AG08396 (cell line): ENCODE measurements at places on chromosomes 3 and 15.

GRCh38 chr3:116135457-116136085, 309.7 kb downstream of the LSAMP start:
- peak; percentile 28 for DNase-seq

GRCh38 chr3:150931745-150932144, 26.5 kb upstream of the MINDY4B start:
- DNase-seq: no peak

DNA sequence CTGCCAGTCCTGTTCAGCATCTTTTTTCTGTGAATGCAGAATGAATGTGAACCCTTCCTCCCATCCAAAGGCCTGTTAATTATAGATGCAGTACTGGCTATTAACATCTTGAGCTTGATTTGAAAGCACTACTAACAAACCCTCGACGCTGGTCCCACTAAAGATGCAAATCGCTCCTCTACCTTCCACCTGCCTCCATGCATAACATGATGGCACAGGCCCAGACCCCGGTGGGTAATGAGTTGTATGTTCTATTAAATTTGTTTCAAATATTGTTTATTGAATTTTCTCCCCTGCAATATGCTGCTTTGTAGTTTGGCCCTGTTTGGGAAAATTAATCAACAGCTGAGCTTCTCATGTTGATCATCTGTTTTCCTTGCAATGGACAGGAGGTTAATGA, 69.3 kb downstream of the RAB11A start:
- no peak for DNase-seq

GRCh38 chr15:56719021-56719612, 14.2 kb downstream of the ZNF280D start:
- DNase-seq: no peak

GRCh38 chr3:53350652-53351051, 3.3 kb upstream of the DCP1A start:
- no peak for DNase-seq

- no peak for DNase-seq
Measured at GRCh38 chr15:53836618-53837017, 77.2 kb upstream of the WDR72 start.

DNA sequence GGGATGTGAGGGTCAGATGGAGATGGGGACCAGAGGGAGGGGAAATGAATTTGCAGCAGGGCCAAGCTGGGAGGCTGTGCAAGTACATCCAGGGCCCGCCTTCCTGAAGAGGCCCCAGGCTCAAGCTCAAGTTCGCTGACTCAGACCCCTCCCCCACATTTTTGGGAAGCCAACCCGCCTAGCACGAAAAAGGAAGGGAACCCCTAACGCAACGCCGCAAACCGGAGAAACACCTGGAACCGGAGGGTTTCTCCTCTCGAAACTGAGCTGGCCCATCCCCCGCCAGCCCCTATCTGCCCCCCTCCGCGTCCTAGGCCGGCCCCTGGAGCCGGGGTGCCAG, 624 bp downstream of the AP3B2 start:
- DNase-seq: no peak

GRCh38 chr3:17494117-17494809, 248.2 kb downstream of the TBC1D5 start:
- DNase-seq: no peak

DNA sequence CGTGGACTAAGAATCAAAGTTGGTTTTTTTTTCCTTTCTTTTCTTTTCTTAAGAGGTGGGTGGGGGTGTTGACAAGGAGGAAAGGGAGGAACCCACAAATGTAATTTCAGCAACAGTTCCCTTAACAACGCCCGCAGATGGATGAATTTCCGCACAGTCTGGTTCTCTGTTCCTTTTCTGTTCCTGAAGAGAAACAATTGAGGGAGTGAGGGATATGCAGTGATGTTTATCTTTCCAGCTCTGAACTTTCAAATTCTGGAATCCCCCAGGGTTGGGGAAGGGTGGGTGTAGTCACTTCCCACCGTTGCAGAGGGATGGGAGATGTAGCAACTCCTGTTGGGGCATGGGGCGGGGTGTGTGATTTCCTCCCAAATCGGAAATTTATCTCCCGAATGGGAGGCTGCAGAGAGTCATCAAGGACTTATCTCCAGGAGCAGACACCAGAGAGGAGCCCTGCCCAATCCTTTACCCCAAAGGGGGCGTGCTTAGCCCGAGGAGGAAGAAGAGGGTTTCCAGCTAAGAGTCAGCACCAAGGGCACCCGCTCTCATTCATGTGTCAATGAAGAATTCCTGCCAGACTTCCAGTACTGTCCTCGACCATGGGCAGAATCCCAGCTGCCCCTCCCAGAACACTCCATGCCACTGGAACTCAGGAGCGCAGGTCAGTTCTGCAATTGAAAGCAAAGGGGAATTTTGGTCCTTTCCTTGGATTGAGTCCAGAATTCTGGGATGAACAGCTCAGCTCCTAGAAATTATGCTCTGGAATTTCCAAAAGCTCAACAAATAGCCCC, 35.0 kb upstream of the CFAP161 start:
- no peak for DNase-seq

GRCh38 chr3:173706630-173707029, 309.1 kb downstream of the NLGN1 start:
- no peak for DNase-seq
